Activated T-cell treated with anti-CD3 and anti-CD28 coated beads for 48 hours (primary cell): ENCODE measurements at places on chromosomes 6 and 20.
A peak's percentile ranks its signal among the peaks of the same experiment; 100 is the strongest.

GRCh38 chr6:131950767-131951575, at the start of gene CCN2:
CCN2 (minus strand) TSS chr6:131951372; CDS start chr6:131951172, 200 bp downstream.
- no peak for DNase-seq

DNA sequence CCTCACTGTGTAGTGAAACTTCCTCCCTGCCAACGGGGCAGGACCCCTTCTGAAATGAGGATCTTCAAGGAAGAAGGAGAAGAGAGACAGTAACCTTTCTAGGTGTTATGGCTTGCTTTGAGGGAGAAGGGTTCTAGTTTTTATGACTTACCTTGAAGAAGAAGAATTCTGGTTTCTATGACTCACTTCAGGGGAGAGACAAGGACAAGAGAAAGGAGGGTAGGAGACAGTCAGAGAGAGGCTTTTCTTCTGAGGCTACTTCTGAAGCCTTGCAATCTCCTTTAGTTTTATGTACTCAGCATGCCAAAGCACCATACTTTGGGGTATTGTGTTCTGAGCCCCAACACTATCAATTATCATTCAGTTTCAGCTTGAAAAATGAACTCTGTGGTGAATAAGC, 25.8 kb upstream of the IBTK start:
- no peak for DNase-seq

- DNase-seq: no peak
These were observed 55.0 kb downstream of the ALDH5A1 start for GRCh38 chr6:24549674-24550353.

GRCh38 chr6:28651161-28651560, 125.5 kb downstream of the GPX5 start:
- DNase-seq: no peak

- DNase-seq: no peak
These were observed 401.0 kb downstream of the PAX1 start for GRCh38 chr20:22106308-22106938.

DNA sequence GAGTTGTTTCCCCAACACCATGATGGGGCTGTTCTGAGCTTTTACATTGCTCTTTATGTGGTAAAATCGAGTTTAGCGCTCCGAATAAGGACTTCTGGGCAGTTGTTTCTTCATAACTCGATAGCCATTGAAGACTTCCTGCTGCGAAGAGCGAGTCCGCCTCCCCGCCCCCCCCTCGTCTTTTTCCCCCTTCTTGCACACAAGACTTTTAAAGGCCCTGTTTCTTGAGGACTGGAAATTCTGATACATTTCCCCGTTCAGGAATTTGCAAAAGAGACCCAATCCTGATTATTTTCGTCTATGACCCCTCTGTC, 1.5 kb upstream of the CITED2 start:
- DNase-seq: no peak

DNA sequence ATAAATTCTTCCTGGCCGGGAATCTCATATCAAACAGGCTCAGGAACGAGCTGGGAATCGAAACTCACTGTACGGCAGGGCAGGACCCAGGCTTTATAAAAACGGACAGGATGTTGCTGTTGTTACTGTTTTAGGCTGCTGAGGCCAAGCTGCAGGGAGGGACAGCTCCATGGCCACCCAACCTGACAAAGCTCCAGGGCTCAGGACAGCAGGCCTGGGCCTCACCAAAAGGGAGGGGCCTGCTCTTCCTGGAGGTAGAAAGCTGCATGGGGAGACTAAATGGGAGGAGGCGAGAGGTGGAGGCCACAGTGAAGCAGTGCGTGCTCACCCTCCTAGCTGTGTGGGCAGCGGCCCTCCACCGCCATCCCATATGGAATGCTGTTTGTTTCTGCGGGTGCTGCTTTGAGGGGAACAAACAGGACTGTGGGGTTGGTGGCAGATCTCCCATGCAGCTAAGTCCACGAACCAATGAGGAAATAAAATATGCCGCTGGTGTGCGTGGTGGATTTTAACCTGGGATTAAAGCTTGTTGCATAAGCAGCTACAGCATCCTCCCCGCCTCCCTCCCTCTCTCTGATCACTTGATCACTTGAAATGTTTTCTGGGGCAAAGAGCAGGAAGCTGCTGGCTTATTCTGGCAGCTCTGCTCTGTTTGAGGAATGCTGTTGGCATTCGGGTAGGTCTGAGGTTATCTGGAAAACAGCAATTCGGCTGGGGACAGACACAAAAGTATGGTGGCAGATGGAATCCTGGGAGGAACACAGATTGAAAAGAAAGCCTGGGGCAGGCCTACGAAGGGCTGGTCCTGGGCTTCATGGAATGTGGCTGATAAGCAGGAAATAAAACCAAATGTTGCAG, 2.4 kb upstream of the ZMYND8 start:
- DNase-seq: no peak

- no peak for DNase-seq
These were observed 4.9 kb upstream of the ANKRD60 start for GRCh38 chr20:58233393-58233792.

- no peak for DNase-seq
These were observed 192.5 kb downstream of the PTPRK start for GRCh38 chr6:128327890-128328289.

DNA sequence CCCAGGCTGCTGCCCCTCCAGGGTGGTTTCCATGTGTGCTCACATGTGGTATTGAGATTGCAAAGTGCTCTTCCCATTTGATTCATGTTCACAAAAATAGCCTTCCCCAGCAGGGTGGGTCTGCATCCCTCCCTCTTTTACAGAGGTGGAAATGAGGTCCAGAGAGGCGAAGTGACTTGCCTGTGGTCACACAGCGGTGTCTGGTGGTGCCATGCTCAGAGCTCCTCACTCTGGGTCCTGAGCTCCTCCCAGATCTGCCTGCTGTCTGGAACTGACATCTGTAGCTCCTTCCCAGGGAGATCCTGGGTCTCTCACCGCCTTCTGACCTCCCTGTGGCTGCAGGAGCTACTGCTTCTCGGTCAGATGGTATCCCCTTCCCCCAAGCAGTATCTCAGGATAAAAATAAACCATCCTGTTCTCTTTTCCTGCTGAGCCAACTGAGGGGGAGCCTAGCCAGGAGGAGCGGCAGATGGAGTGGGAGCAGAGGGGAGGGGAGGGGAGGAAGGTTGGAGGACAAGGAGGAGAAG, 11.9 kb downstream of the CD40 start:
- no peak for DNase-seq

- peak; percentile 36 for DNase-seq
These were observed 19.4 kb upstream of the TUBB2A start for GRCh38 chr6:3176562-3177355.

DNA sequence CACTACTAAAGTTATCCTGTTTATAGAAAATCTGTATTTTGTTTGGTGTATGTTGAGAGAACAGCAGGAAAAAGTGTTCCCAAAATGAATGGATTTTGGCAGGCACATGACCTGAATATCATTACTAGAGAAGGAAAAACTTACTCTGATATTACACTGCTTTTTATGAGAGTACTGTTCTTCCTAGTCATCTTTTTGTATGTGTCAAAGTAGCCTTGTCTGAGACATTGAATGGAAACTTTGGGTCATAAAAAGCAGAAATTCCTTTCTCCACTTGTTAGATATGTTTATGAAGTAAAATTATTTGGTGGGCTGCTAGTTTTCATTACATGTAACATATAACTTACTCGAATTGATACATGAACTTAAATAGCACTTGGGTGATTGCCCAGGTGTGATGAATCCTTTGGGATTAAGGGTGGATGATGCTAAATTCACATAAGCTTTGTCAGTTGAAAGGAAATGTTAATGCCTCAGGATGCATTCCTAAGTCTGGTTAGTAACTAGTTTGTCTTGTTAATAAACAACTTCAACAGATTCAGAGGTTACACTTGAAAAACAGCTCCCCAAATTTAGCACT, 206.7 kb downstream of the CENPW start:
- no peak for DNase-seq

DNA sequence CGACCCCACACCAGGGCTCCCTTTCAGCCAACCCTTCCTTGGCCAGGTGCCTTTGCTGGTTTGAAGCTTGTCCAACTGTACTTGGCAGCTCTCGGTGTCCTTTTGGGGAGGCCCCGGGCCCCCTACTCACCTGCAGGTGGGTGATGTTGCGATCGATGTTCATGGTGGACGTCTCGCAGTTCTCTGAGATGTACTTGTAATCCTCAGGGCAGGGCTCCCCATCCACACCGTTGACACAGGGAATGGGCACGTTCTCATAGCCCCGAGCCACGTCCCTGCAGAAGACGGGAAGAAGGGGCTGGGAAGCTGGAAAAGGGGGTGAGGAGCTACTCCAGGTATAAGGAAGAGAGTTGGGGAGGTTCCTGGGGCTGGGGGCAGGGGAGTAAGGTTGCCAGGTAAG, 4.9 kb upstream of the SLC44A4 start:
- no peak for DNase-seq

DNA sequence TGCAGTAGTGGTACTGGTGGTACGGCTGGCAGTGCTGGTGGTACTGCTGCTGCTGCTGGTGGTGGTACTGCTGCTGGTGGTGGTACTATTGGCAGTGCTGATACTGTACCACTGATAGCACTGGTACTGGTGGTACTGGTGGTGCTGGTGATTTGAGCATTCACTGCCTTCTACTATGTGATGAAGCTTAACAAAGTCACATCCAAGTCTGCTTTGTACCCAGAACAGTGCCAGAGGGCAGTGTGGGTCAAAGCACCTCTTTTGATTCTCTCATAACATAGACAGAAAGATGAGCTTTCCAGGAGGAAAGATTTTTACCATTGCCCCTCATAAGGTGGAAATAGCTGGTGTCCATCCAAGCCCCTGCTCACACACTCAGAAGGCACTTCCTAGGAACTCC, 48.7 kb downstream of the ANKRD6 start:
- no peak for DNase-seq

DNA sequence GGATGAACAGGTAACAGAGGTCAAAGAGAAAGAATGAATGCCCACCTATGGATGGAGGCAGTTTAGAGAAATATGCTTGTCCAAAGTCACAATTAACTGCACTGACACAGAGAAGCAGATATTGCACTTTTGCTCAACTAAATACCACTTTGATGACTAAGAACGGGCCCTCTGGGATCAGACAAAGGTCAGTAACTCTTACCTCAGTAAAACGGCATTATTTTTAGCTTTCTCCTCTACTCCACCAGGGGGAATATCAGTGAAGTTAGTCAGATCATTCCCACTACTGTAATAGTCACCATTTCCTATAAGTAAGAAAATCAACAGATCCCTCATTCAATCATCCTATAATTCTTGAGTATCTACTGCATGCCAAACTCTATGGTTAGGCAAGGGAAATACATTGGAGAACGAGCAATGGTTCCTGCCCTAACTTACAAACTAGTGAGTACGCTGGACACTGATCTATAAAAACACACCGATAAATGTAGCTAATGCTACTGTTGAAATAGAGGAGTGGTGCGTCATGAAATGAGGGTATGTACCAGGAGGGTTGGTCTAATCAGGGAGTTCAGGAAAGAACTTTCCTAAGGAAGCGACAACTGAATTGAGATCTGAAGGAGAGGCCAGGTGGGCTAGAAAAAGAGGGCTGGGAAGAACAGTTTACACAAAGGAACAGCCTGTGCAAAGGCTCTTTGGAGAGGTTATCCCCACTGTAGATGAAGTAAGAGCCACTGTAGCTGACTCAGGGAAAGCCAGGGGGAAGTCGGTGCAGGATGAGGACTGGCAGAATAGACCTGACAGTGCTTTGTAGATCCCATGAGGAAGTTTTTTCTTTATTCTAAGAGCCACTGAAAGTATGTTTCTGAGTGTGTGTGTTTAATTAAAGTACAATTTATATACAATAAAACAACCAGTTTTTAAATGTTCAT, 9.2 kb downstream of the ECI2 start:
- DNase-seq: no peak

GRCh38 chr6:108562503-108562993, 1.8 kb downstream of the FOXO3 start:
- no peak for DNase-seq

- DNase-seq: no peak
These were observed 53.7 kb downstream of the MOCS1 start for GRCh38 chr6:39880594-39880993.

DNA sequence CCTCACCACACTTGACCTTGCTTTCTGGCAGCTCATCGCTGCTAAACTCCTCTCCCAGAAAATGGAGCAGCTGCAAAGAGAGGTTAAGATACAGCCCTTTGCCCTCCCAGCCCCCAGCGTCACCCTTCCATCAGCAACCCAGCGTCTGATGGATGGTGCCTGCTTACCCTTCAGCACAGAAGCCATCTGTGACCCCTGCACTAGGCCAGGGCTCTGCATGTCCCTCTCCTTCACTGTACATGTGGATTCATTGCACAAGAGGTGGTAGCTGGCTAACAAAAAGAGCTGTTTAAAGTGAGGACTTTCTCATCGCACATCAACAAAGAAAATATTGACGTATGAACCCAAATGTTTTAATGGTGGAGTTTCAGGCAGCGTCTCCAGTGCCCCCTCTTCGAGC, 12.3 kb downstream of the LBP start:
- no peak for DNase-seq

DNA sequence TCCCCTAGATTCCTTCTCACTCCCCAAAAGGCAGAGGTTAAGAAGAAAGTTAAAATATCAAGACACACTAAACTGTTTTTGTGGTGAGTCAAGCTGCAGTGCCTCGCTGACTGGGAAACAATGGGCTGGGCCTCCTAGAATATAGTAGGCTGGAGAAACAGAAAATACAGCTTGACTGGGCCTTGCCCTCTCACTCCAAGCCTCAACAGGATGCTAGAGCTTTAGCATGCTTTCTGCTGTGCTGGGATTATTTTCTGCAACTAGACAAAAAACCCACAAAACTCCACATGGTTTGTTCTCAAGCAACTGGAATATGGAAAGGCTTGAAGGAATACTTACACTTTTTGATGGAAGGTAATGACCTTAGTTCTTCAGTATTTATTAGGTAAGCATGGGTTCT, 27.9 kb downstream of the FOXO3 start:
- DNase-seq: no peak

DNA sequence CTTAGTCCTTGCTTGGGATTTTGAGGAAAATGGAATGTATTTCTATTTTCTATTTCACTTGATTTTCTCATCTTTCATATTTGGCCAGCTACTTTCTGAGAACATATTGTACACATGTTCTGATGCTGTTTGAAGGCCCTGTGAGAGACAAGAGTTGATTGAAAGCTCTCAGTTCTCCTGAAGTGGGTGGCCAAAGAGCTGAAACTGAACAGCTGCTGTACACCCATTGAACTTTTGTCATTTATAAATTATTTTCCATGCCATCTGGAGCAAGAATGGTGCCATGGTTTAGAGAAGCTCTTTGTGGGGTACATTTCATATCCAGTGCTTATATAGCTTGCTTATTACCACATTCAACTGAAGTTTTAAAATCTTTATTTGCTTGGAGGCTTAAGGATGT, 298.3 kb downstream of the PRL start:
- DNase-seq: no peak

GRCh38 chr6:161949531-161949930, 675.7 kb upstream of the AGPAT4 start:
- DNase-seq: no peak

DNA sequence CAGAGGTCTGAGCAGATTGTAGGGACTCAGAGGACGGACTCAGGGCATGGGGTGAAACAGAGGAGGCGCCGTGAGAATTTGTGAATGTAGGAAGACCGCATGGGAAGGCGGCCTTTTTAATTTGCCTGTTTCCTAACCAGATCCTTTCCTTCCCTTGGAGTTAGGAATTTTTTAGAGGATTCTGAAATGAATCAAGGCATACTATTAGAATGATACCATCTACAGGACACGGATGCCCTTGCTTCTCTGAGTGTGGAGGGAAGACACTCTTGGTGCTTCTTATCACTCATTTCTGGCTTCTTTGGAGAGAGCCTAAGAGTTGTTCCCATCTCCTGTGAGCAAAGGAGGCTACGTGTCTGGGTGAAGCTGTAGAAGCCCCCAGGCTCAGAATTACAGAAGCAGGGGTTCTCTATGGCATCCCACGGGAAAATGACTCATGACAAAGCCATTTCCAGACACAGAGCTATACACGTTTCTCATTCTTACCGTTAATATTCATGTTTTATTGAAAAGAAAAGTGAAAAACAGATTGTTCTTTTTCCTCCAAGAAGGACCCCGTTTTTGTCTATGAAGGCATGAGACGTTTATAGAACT, 148.5 kb downstream of the EDN3 start:
- DNase-seq: no peak
